Naive thymus-derived CD8-positive, alpha-beta T cell (primary cell): ENCODE measurements at places on chromosomes 7 and 10. TPM values are rescaled to one million over a fixed set of nuclear protein-coding genes. Genes with fewer than 3 reads are reported as not detected.

Gene HMX2
- not detected for polyA plus RNA-seq

Gene SPRN
- 0.06 TPM for polyA plus RNA-seq

Gene AKR1C3
- polyA plus RNA-seq: 5.9 TPM

Gene DOCK1
- not detected for polyA plus RNA-seq

Gene HPS1
- polyA plus RNA-seq: 73.8 TPM

DNA sequence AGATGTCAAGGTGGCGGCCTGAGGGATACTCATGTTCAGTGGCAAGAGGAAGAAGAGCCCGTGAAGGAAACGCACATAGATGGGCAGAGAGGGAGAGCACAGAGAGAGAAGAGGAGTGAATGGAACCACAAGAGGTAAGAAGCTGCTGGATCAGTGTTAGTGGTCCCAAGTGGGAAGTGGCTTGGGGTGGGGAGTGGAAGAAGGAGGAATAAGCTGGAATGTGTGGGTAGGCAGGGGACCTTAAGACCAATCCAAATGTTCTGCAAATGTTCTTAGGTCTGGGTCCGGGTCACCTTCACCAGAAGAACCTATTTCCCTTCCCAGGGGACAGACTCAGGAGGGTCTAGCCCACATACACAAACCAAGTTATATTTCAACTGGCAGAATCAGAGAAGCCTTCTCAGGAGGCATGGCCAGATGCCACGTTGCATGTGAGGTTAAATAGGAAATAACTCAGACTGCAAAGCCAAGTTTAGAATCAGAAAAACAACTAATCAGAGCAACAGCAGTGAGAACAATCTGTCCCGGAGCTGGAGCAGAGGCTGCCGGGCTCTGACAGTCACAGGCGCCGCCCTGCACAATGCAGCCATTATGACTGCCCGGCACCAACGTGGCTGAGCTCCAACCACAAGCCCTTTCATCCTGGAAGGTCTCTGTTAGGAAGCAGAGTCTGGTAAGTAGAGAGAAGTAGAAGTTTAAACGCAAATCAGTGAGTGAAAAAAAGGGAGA is 78.6 kb upstream of the ARMC3 start:
- H3K36me3 ChIP-seq: no peaks in the 10 kb centered on the region
- H3K4me3 ChIP-seq: peak overlapping the region; percentile 62
- H3K27me3 ChIP-seq: no peaks in the 10 kb centered on the region
- DNase-seq: no peak
- H3K4me1 ChIP-seq: peaks cover 14% of the 10 kb centered on the region

DNA sequence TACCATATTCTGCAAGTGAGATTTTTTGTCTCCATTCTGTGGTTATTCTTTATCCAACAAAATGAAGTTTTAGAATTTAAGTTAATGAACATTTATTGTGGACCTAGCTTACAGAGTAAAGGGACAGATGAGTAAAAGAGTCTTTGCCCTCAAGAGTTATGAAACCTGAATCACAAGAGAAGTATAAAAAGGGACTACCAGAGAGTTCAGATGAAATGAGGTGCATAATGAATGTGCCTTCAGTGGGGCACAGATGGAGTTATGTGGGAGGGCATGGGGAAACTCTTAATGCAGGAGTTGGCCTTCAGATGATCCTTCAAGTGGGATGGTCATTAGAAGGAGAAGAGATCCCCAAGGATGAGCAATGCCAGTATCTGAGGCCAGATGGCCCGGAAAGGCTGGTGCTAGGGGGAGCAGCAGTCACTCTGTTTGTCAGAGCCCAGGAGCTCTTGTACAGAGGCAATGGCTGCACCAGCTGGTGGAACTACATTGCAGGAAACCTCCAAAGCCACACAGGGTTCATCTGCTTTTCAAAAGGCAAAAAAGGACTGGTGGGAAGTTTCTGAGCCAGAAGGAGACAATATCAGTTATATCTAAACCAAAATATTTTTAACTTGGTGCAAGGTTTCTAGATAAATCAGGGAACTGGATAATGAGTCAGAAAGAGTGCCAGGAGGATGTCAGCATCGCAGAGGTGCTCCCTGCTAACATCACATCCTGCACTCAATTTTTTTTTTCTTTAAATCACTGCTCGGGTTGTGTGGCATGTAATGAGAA is 162.0 kb downstream of the KLF6 start:
- H3K4me1 ChIP-seq: no peaks in the 10 kb centered on the region
- no peak overlapping the region for H3K4me3 ChIP-seq

GRCh38 chr10:80589726-80590373 is 52.1 kb downstream of the SH2D4B start:
- H3K4me1 ChIP-seq: no peaks in the 10 kb centered on the region
- no peak overlapping the region for H3K4me3 ChIP-seq
- H3K27ac ChIP-seq: no peak overlapping the region

DNA sequence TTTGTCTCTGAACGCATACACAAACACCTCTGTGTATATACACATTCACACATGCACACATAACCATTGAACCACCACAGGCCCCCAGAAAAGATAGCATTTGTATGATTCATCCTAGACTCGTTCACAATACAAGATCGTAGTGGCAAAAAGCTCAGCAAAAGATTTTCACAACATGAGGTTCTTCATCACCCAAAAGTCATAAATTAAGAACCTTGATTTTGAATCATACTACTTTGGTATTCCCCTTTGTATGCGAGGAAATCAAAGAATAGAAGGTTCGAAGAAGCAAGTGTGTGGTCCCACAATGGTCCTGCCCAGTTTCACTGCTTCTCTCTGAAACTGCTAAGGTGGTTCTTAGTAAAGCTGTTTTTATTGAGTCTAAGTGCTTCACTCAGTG is 200.7 kb downstream of the CELF2 start:
- no peak overlapping the region for H3K4me3 ChIP-seq
- H3K27ac ChIP-seq: peak overlapping the region; percentile 83
- DNase-seq: no peak

DNA sequence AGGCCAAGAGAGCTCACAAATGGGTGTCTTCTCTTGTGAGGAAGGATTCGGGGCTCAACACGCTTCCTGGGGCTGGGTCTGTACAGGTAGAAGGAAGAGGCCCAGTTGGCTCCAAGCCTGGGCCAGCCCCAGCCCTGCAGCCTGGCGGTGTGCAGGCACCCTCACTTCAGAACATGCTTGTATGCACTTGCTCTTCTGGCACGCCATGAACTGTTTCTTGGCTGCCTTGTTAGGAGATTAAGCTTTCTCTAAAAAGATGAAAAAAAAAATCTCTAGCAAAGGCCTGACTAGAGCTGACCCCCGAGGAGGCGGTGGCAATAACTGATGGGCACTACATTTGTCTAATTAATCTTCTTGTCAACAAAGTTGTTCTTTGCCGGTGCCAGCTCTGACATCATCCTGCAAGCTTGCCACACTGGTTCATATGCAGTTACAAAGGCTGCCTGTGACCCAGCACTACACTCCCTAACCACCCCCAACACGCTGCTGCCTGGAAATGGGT is 94.7 kb downstream of the WDR11 start:
- H3K4me3 ChIP-seq: no peak overlapping the region
- no peaks in the 10 kb centered on the region for H3K36me3 ChIP-seq
- no peak overlapping the region for H3K27ac ChIP-seq

DNA sequence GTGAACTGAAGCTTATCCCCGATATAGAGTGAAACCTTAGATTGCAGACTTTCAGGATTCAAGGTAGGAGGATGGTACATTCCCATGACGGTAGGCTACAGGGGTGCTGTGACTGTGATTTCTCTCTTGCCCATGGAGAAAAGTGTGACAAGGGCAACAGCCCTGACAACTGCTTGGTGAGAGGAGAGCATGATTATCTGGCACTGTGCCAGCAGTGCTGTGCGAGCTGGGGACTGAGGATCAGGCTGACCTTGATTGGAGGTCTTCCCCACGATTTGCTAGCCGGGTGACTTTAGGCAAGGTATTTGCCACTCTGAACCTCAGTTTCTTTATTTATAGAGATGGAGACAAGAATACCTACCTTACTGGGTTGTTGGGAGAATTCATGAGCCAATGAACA is 229.5 kb downstream of the PTEN start:
- H3K27me3 ChIP-seq: no peaks in the 10 kb centered on the region
- H3K4me1 ChIP-seq: peaks cover 47% of the 10 kb centered on the region
- H3K4me3 ChIP-seq: no peak overlapping the region

DNA sequence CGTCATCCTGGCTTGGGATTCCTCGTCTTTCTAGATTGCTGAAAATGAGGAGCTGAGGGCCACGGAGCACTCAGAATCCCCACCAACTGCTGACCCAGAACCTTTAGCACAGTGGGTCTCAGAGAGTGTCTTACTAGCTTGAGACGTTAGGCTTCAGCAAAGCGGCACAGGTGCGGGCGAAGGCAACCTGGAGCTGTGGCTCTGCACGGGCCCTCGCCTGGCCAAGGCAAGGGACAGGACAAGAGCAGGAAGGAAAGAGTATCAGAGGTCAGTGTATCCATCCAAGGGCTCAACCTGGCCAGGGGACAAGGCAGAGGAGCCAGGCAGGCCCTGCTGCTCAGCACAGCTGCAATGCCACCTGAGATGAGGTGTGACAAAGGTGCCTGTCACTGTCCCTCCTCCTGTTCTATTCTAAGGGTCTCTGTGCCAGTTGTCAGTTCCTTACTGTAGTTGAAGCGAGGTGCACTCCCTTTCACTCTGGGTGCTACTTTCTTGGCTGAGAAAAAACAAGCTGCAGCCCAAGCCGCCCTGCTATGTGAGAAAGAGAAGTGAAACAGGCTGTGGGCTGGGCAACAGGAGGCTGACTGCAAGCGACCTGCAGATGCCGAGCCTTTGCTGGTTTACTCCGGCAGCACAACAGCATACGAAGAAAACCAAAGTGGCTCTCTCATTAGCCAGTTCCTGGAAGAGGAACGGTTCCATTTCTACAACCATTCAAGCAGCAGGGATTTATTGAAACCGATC is 33.3 kb upstream of the KDM7A start:
- H3K27me3 ChIP-seq: peaks cover 7% of the 10 kb centered on the region
- no peaks in the 10 kb centered on the region for H3K36me3 ChIP-seq
- H3K27ac ChIP-seq: peak overlapping the region; percentile 78
- H3K4me1 ChIP-seq: peaks cover 8% of the 10 kb centered on the region
- peak overlapping the region; percentile 65 for H3K4me3 ChIP-seq

GRCh38 chr10:63348245-63348850 is 117.4 kb downstream of the JMJD1C start:
- H3K27ac ChIP-seq: no peak overlapping the region
- H3K4me1 ChIP-seq: peaks cover 2% of the 10 kb centered on the region
- DNase-seq: no peak
- no peaks in the 10 kb centered on the region for H3K27me3 ChIP-seq
- H3K4me3 ChIP-seq: no peak overlapping the region
